ENCODE measurements at places on chromosomes 11 and 22.

DNA sequence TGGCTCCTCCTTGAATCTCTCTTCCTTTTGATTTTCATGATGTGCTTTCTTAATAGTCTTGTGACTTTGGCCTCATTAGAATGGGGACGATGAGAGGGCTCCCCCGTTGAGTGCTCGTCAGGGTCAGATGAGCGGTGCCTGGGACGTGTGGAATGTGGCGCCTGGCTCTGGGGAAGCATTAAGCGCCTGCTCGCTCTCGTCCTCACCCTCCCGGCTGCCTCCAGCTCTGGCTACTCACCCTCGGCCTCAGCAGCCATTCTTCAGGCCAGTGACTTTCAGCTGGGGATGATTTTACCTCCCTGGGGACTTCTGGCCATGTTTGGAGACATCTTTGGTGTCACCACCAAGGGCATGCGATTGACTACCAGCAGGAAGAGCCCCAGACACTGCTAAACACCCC is 69.7 kb downstream of the RPS6KA4 start:
- DNase-seq: no peak

GRCh38 chr11:119627286-119627685 is 101.7 kb downstream of the NECTIN1 start:
- no peak for DNase-seq

DNA sequence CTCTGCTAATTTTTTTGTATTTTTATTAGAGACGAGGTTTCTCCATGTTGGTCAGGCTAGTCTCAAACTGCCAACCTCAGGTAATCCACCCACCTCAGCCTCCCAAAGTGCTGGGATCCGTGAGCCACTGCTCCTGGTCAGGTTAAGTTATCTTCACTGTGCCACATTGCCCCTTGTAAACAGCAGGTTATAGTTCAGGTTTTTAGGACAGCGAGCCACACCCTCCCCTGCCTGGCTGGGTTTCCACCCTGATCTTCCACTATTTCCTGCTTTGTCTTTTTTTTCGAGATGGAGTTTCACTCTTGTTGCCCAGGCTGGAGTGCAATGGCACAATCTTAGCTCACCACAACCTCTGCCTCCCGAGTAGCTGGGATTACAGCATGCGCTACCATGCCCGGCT is 16.1 kb downstream of the ACO2 start:
- DNase-seq: no peak

DNA sequence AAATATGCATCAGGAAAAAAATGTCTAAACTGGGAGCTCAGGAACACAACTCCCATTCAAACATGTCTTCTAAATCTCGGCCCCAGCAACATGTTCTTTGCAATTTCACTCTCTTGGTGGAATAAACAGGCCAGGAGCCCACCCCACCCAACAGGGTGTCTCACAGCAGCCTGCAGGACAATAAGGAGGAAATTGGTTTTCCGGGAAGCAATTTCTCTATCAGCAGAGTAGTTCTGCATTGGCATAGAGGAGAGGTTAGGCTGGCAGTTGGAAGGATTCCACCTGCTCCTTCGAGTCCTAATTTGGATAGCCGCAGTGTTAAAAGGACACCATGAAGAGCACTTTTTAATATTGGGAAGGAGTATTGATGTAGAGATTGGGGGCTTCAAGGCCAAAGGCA is 55.9 kb upstream of the BARX2 start:
- no peak for DNase-seq

DNA sequence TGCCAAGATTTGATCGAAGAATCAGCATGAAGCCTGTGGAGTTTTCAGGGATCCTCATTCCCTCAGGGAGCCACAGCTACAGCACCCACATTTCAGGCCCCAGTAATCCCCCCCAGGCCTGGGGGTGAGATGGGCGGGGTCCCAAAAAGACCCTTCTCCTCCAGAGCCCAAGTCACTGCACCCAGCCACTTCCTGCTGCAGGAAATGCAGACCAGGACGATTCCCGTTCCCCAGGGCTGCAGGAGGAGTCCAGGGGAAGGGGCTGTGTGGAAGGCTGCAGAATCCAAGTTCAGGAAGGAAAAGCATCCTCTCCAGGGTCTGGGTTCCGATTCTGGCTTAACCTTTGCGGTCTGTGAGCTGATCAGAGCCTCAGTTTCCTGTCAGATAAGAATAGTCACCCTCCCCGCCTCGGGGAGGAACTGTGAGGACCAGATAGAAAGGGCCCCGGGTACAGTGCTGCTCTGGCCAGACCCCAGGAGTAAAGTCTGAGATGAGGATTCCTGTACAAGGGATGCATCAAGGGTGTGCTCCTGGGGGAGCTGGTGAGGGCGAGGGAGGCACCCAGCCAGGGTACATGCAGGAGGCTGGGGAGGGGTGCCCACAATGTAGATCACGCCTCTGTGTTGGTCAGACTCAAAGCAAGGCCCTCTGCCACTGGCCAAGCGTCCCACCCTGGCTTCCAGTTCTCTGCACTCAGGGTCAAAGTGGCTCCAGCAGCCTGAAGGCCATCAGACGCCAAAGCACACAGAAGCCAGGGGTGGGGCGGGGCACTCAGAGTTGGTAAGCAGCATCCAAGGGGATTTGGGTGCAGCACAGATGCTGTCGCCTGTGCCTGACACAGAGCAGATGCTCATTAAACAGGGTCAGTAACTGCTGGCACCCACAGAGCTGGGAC is 30.1 kb upstream of the TP53I11 start:
- no peak for DNase-seq

DNA sequence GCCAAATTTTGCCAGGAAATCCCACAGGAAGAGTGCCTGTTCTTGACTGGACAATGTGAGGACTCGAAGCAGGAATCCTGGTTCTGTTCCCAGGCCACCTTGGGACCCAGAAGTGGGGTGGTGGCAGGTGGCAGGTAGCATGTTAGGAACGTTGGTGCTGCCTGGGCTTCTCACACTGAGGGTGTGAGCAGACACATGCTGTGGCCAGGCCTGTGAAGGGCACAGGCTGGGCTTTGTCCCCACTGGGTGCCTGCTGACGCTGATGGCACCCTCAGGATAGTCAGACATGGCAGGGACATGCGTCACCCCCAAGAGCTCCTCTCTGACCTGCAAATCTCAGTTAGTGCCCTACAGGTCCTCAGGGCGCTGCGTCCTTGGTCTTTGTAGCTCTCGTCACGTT is 21.1 kb upstream of the NECTIN1 start:
- no peak for DNase-seq

GRCh38 chr11:65003282-65003681 is 6.5 kb upstream of the BATF2 start:
- DNase-seq: no peak

- no peak for DNase-seq
These were observed 21.1 kb upstream of the RDX start for GRCh38 chr11:110317516-110317932.

DNA sequence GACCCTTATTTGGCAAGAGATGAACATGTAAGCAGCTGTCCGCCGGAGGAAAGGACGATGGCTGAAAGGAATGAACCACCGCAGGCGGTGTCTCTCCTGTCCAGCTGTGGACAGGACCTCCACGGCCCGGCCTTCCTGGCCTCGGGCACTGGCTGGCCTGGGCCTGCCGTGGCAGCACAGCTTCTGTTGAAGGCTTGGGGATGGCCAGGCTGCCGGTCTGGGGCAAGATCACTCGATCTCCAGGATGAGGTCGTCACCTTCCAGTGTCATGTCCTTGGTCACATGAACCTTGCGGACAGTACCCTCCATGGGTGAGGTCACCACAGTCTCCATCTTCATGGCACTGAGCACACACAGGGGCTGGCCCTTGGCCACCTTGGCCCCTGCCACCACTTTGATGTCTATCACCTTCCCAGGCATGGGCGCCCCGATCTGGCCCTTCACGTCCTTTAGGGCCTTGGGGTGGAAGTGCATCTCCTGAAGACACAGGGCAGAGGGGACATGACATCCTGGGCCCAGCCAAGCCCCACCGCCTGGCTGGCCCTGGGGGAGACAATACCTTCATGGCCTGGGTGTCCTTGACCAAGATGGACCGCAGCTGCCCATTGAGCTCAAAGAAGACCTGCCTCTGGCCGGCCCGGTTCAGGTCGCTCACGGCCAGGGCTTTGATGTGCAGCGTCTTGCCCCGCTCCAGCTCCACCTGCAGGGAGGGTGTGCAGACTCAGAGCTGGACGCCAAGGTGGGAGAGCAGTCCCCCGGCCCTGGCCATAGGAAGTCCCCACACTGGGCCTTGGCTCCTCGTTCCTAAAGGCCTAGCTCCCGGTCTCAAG is 5.6 kb downstream of the RCE1 start:
- DNase-seq: no peak

DNA sequence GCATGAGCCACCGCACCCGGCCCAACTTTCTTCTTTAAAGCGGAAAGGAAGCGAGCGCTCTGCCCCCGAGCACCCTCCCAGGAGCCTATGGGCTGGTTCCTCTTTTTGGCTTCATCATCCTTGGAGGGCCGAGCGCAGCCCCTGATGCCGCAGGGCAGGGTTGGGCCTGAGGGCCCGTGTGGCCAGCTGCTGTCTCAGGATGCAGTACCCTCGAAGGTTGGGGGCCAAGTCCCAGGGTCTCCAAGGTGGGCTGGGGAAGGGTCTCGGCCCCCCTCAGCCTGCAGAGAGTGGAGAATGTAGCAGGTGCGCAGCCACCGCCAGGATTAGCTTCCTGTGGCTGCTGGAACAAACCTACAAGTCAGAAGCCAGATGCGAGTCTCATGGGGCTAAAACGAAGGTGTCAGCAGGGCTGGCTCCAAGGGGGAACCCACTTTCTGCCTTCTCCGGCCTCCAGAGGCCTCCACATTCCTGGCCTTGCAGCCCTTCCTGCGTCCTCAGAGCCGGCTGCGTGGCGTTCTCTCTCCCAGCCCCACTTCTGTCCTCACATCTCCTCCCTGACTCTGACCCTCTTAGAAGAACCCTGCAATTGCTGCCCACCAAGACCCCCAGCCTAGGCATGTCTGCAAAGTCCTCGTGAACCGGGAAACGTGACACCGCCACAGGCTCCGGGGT is 2.9 kb downstream of the PANX2 start:
- DNase-seq: no peak

DNA sequence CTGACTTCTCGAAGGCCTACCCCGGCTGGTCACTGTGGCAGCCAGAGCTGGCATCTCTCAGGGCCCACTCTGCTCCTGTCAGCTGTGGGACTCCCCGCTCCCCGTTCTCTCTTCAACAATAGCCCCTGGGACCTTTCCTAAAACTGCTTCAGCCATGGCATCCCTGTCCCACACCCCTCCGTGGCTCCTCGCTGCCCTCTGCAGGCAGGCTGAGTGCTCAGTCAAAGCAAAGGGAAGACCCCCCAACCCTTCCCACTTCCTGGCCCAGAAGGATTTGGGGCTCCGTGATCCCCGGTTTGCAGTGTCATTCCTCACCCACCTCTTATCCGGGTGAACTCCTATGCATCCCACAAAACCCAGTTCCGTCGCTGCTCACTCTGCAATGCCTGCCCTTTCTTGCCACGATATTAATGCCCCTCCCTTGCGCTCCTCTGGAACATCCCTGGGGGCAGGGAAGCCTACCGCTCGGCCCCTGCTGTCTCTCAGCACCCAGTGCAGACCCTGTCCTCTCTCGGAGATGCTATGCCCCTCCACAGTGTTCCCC is 1.6 kb upstream of the TH start:
- DNase-seq: no peak

- DNase-seq: no peak
These were observed 169.3 kb upstream of the TENM4 start for GRCh38 chr11:79610139-79610538.

DNA sequence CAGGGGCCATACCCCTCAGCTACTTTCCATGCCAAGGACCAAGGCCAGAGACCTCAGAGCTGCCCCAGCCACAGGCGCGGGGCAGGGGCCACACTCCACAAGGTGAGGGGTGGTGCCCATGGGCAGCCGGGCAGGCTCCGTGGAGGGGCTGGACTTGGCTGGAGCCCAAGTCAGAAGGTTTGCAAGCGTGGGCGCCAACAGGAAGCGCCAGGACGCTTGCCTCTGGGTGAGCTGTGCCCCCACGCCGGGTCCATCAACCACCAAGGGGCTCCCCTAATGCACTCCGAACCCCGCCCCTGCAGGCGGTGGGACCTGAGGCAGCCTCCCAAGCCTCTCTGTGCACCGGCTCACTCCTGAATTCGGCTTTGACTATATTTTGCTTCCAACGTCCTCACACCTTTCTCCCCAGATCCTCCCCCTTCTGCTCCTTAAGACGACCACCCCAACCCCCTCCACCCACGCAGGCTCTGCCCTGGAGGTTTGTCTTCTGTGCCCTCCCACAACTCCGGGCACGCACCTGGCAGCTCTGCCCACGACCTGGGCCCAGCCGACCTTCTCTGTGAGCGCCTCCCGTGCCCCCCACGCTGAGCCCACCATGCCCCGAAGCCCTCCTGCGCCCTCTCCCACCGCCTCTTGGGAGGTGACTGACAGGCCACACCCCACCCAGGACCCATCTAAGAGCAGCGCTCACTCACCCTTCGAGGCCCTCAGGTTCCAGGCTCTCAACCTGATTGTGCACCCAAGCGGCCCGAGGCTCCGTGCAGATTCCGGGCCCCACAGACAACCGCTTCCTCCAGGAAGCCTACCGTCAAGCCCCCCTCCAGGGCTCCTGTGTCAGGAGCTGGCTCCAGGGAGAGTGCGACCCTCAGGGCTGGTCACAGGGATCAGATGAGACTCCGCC is 2.6 kb upstream of the PKP3 start:
- no peak for DNase-seq

GRCh38 chr22:31948002-31948401 is 3.7 kb downstream of the YWHAH start:
- DNase-seq: no peak
